ENCODE measurements at places on chromosomes 2 and 18.

- DNase-seq: no peak
These were observed 639.3 kb downstream of the DSC3 start for GRCh38 chr18:30403278-30403677.

DNA sequence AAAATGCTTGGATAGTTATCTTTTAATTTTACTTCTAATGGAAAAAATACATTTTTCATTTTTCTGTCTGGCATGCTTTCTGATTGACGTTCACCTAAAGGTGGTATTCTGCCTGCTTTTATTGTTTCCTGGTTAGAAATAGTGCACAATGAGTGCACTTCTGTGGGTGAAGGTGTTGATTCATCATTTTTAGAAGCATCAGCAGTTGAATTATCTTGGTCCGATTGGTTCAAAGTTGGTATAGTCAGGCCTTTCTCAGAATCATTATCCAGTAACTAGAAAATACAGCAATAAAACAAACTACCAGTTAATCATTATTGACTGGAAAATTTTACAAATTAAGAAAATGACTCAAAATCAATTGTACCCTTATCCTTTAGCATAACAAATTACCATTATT lies 84.5 kb downstream of the STRADB start:
- DNase-seq: no peak

- DNase-seq: no peak
These were observed 52.4 kb downstream of the DPP4 start for GRCh38 chr2:162021516-162022058.

GRCh38 chr2:43324259-43325106 lies 98.1 kb upstream of the ZFP36L2 start:
- DNase-seq: no peak

GRCh38 chr2:26530696-26531095 lies 52.8 kb upstream of the OTOF start:
- DNase-seq: no peak

- DNase-seq: no peak
These were observed 149.0 kb downstream of the IKZF2 start for GRCh38 chr2:213002383-213002782.

GRCh38 chr2:174120346-174120745 lies 128.0 kb downstream of the OLA1 start:
- DNase-seq: no peak

GRCh38 chr2:226213717-226214116 lies 585.9 kb downstream of the IRS1 start:
- no peak for DNase-seq

GRCh38 chr2:189421644-189422043 lies 19.6 kb upstream of the WDR75 start:
- no peak for DNase-seq

GRCh38 chr2:228401065-228401912 lies 219.8 kb upstream of the SPHKAP start:
- no peak for DNase-seq

- no peak for DNase-seq
These were observed 19.7 kb downstream of the CFAP65 start for GRCh38 chr2:219021591-219021990.

- peak; percentile 26 for DNase-seq
These were observed 504 bp downstream of the ASAP2 start for GRCh38 chr2:9206991-9207640.

DNA sequence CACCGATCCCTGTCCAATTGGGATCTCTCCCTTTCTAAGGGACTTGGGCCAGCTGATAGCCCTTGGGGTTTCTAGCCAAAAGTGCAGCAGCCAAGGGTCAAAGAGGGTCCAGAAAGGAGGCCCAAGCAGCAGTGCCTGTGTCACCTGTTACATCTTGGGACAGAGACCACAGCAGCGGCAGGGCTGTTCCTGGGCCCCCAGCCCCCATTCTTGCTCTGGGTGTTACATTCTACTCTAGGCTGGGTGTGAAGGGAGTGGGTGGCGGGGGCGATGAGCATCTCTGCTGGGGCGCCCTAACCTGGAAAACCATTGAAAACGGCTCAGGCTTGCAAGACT lies 1.2 kb downstream of the PAX3 start:
- DNase-seq: no peak

DNA sequence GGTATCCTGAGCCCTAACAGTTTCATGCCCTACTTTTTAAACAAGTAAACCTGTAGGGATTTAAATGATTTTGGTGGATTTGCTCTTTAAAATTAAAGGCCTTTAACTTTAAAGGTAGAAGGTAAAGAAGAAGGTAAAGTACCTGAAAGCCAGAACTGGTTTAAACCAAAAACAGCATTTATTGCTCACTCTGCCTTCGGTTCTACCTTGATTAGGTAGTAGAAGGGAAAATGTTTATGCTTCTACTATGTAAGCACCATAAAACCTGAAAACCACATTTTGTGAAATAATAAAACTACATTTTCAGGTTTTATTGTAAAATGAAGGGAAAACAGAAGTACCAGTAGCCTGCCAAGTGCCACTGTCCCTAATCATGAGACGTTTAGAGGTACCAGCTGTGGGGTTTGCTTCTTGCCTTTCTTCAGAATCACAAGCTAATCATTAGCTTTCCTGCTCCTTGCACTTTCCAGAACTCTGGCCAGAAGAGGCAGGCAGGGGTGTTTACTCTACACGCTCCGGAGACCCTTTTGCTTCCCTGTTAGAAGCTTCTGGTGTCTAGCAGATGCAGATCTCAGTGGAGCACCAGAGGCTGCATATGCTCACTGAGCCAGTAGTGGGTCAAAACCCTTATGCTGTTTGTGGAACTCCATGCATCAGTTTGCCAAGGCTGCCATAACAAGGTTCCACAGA lies 33.3 kb downstream of the RPIA start:
- DNase-seq: no peak

DNA sequence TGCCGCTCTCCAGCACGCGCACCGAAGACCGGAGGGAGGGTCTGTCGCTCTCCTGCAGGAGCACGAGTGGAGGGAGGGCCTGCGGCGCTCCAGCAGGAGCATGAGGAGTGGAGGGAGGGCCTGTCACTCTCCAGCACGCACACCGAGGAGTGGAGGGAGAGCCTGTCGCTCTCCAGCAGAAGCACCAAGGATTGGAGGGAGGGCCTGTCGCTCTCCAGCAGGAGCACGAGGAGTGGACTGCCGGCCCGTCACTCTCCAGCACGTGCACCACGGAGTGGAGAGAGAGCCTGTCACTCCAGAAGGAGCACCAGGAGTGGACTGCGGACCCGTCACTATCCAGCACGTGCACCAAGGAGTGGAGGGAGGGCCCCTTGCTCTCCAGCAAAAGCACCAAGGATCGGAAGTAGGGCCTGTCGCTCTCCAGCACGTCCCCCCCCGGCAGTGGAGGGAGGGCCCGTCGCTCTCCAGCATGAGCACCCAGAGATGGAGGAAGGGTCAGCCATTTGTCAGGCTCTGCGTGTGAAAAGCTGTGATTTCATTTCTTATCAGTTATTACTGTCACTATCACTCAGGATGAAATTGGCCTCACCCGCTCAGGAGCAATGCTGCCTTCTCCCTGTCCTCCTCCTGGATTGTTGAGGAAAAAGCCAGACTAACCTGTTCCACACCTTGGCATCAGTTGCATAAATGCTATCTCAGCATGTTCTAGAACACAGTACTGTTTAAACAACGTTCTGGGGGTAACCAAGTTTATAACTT lies 35.9 kb downstream of the ADI1 start:
- DNase-seq: peak; percentile 92

GRCh38 chr2:168231609-168232241 lies 15.7 kb downstream of the STK39 start:
- no peak for DNase-seq

- no peak for DNase-seq
These were observed 100.6 kb upstream of the ITGA4 start for GRCh38 chr2:181356526-181357130.

Data from common myeloid progenitor, CD34-positive (primary cell).